Cardiac ventricle fibroblast (primary cell): ENCODE measurements at places on chromosomes 3 and 15. TPM values are rescaled to one million over a fixed set of nuclear protein-coding genes. Genes with fewer than 3 reads are reported as not detected.

The ALDH1L1 gene
- total RNA-seq = 93.4 and 96.4 TPM in 2 replicates

The MYZAP gene
- 0.81 and 0.83 TPM in 2 replicates for total RNA-seq

The FBXW12 gene
- not detected in 2 replicates for total RNA-seq

The UBP1 gene
- total RNA-seq = 29.5 and 33.4 TPM in 2 replicates
